T-helper 17 cell (primary cell): ENCODE measurements at places on chromosomes 5 and 9.

DNA sequence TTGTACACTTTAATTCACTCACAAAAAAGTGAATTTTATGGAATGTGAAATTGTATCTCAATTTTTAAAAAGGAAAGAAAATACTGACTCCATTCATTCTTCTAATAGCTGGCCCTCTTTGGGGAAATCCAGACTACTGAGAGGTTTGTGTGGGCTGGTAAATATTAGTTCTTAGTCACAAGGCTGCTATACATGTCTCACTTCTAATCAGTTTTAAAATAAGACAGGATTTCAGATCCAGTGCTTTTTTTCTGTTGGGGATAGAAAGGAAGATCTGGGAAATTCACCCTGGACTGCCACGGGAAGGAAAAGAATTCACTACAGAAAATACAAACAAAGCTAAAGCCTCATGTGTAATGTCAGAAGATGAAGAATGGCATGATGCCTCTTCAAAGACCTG is 32.7 kb upstream of the ADAMTSL1 start:
- no peak for DNase-seq

GRCh38 chr5:91484662-91485061 is 101.5 kb upstream of the ARRDC3 start:
- no peak for DNase-seq

- DNase-seq: no peak
Observed at GRCh38 chr5:88707216-88707965, 175.6 kb downstream of the MEF2C start.

- DNase-seq: no peak
Observed at GRCh38 chr9:108919517-108919916, 14.4 kb downstream of the ELP1 start.

- no peak for DNase-seq
Observed at GRCh38 chr5:127409921-127410675, 107.3 kb upstream of the PRRC1 start.

DNA sequence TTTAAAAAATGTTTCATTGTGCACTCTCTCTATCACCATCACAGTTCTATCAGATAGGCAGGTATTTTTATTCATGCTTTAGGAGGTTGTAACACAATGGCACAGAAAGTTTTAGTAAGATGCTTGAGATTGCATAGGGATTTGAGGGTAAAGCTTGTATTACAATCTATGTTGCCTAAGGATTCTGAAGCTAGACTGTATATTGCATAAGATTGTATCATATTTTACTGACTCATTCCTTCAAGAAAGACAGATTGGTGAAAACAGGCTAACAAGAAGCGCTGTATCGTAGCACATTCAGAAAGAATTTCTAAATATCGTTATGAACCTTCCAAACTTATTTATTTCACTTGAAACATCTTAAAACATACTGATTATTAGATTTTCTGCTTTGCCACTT is 577.7 kb downstream of the EBF1 start:
- DNase-seq: no peak

- no peak for DNase-seq
Observed at GRCh38 chr9:92276331-92277032, 17.0 kb downstream of the IARS1 start.

DNA sequence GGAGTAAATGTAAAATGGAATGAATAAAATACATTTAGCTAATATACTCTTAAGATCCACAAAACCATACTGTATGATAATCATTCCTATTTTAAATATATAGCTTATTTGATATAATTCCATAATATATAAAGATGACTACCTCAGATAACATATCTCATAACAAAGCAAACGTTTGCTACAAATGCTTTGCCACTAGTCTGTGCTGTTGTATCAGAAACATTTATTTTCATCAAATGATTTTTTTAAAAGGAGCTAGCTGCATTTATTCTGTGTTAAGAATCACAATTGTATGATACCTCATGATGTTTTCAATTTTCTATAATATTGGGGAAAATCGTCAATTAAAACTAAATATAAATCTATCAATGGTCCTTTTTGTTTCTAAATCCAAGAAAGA is 567.2 kb downstream of the PTPRD start:
- no peak for DNase-seq

- DNase-seq: no peak
Observed at GRCh38 chr9:97594381-97594921, 38.7 kb downstream of the TSTD2 start.

- DNase-seq: no peak
Observed at GRCh38 chr9:105608721-105609598, 51.0 kb downstream of the FKTN start.

DNA sequence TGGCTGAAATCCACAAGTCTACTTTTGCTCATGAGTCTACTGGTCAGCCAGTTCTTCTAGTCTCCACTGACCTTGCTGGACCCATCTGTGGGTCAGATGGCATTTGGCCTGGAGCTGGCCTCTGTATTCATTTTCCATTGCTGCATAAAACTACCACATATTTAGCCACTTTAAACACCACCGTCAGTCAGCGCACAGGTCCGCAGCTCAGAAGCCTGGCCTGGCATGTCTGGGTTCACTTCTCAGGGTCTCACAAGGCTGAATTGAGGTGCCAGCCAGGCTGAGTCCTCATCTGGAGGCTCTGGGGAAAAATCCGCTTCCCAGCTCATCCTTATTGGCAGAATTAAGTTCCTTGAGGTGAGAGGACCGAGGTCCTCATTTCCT is 54.7 kb downstream of the BARX1 start:
- DNase-seq: no peak

GRCh38 chr9:88753691-88754367 is 218.9 kb downstream of the NXNL2 start:
- no peak for DNase-seq

DNA sequence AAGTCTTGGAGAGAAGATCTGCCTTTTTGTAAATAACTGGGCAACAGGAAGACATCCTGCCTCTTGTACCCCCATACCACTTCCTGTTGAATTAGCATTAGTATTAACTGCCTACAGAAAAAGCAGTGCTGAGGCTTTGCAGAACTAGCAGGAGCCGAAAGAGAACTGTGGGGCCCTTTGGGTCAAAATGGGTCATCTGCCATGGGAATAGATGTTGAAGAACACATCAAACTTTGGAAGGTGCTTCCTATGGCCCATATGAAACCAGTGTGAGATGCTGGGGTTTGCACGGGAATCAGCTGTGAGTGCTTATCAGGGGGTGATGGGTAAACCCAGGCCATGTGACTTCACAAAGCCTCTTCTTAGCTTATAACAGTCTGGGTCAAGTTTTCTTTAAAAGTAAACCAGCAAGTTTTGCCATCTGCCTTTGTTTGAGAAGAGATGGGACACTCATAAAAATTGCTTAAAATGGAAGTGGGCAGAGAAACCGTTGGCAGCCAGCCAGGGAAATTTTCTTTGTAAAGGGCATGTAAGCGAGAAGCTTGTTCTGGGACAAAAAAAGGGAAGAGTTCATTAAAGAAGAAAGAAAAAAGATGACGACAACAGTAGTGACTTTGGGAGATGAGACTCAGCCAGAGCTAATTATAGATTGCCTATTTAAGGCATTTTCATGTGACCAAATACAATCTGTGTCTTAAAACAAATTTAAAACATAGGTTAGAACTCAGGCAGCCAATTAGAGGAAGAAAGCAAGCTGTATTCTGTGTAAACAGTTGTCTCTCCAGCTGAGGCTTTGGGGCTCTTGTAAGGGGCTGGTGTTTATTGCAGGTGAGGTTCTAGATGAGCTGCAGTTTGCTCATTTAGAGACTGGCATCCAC is 4.4 kb downstream of the SLC25A25 start:
- peak; percentile 36 for DNase-seq

- no peak for DNase-seq
Observed at GRCh38 chr5:144941-145340, 46.4 kb upstream of the LRRC14B start.

DNA sequence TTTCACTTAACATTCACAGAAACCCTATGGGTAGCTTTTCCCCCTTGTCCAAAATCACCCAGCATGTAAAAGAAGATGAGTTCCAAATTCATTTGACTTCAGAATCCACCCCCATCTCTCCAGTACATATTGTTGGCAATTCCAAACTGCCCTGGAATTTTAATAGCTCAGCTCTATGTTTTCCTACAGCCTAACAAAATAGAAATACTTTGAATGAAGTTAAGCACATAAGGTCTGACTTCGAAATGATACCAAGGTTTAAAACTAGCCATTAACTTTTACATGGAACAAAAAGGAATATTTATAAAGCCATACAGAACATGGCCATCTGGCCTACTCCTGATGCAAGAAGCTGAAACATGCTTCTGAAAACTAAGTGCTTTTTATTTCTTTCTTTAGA is 634.3 kb downstream of the PDE4D start:
- no peak for DNase-seq

DNA sequence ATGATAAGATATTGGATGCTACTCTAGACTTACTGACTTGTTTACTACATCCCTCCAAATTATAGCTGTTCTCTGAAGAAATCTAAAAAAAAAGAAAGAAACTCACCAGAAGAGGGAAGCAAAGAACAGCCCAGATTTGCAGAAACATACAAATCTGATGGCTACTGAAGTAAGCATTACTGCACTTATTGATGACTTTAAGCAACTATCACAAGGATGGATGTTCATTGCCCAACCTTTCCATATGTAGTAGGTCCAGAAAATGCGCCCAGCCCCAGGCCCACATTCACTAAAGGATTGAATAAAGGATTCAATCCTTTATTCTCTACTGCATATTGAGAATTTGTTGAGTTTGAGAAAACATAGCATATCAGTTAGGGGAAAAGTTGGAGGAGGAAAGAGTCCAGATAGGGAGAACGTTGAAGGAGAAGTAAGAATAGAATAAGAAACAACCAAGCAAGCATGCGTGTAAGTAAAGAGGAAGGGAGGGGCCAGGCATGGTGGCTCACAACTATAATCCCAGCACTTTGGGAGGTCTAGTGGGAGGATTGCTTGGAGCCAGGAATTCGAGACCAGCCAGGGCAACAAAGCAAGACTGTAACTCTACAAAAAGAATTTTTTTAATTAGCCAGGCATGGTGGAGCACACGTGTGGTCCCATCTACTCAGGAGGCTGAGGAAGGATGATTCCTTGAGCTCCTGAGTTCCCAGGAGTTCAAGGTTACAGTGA is 33.8 kb upstream of the DTWD2 start:
- DNase-seq: no peak

DNA sequence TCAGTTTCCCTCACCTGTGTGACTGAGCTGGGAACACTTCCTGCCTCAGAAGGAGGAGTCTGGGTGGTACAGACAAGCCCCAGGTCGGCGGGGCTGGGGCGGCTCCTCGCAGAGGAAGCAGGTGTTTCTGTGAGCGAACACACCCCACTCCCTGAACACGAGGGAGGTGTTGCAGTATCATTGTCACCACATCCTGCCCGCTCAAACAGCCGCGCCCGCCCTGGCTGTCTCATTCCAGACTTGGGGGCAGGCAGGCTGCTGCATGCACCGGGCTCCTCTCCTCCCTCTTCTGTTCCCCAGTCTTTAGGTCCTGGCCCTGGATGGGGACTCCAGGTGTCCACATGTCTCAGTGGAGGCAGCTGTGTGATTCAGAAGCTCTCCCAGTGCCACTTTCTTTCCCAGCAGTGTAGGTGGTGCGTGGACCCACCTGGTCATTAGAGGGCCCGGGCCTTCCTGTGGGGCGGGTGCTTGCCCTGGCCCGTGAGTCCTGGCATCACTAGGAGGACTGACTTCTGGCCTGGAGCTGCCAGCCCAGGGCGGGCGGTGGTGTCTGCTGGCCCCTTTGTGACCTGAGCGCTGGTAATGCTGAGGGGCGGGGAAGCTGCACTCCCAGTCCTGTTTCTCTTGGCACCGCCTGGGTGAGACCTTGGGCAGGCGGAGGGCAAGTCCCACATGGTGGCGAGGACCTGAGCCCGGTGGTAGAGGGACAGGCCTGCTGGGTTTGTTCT is 18.3 kb upstream of the PHYHD1 start:
- DNase-seq: peak; percentile 72

DNA sequence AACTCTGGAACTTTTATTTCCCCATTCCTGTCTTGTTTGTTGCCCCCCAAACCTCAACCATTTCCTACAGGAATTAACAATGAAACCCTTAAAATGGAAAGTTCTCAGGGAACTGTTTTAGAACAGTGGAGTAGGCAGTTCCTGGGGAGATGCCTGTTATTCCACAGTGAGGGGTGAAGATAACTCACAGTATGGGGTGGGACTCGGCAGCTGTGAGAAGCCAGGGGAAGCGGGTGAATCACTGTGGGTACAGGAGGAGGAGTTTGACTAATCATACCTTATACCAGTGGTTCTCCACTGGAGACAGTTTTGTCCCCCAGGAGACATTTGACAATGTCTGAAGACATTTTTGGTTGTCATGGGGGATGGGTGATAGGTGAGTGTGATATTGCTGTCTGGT is 36.9 kb upstream of the GLRA1 start:
- DNase-seq: no peak

- no peak for DNase-seq
Observed at GRCh38 chr5:96896276-96896675, 20.0 kb downstream of the ERAP2 start.

- DNase-seq: no peak
Observed at GRCh38 chr5:179265514-179266290, 79.6 kb downstream of the ADAMTS2 start.

DNA sequence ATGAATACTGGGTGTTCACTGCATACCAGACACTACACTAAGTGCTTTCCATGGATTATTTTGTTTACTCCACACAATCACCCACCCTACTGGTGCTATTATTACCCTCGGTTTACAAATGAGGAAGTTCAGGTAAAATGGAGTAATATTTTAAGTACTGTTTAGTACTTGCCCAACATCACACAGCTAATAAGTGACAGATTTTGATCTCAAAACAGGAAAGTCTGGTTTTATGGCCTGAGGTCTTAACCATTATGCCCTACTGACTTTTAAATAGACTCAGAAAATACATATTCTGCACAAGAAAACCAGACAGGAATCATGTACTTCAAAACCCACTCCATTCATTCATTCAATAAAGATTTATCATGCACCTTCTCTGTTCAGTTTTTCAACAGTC is 431.0 kb upstream of the TLE4 start:
- no peak for DNase-seq

DNA sequence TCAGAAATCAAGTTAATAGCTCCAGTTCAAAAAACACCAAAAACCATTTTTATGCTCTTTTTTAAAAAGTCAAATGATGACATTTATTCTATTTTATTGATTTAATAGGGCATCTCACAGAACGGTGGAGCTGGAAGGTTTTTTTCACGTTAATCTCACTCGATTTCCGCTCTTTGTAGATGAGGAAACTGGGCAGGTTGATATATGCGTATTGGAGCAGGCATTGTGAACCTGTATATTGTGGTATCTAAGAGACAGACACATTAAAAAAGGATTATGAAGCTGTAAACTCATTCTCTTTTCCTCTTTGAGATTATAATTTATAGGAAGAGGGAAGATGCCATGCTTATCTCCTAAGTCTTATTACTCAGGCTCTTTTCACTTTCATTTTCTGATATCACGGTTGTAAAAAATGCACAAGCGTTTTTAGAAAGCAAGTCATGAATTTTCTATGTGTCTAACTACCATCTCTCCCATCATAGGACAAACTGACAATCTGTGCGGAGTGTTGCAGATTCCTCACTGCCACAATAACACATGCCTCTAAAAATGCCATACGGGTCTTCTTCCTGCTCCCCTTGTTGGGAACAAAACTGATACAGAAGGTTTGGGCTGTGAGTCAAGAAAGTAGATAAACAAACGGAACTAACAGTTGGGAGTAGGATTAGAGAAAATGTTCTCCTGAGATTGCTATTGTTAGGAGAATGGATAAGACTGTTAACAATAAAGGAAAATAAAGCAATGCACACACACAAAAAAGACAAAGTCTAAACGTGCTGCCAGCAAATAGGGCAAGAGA is 1997.7 kb downstream of the MAT2B start:
- no peak for DNase-seq

- no peak for DNase-seq
Observed at GRCh38 chr5:180589771-180590542, 1.3 kb downstream of the SCGB3A1 start.

GRCh38 chr9:88986776-88987175 is 4.5 kb upstream of the S1PR3 start:
- no peak for DNase-seq
